ENCODE measurements at places on chromosomes 6 and 20. TPM values are rescaled to one million over a fixed set of nuclear protein-coding genes. Genes with fewer than 3 reads are reported as not detected.

Gene SNAP25
- total RNA-seq = 0.97 TPM

Gene GNAS-AS1
- total RNA-seq = 0.37 TPM

Gene RGS17
- total RNA-seq = 0.37 TPM

Gene RAB32
- total RNA-seq = 16.0 TPM

Gene SIRPD
- total RNA-seq = not detected

Gene TNFAIP3
- 10.9 TPM for total RNA-seq

Gene TMEM217
- 1.9 TPM for total RNA-seq

Gene ASIP
- 1.2 TPM for total RNA-seq

Gene KCNQ2
- 0.91 TPM for total RNA-seq

Gene EPM2A
- 28.8 TPM for total RNA-seq

Gene PDE10A
- total RNA-seq = 7.1 TPM

Gene C20orf202
- 0.24 TPM for total RNA-seq

Gene IL17A
- not detected for total RNA-seq

Gene E2F1
- 3.7 TPM for total RNA-seq

Gene TFAP2A
- 0.44 TPM for total RNA-seq

Gene MMP24OS
- total RNA-seq = 46.9 TPM

Gene SLA2
- total RNA-seq = 0.37 TPM

Gene DAAM2
- 15.8 TPM for total RNA-seq

Gene PNPLA1
- not detected for total RNA-seq
